ENCODE measurements at places on chromosomes 7 and 10.

DNA sequence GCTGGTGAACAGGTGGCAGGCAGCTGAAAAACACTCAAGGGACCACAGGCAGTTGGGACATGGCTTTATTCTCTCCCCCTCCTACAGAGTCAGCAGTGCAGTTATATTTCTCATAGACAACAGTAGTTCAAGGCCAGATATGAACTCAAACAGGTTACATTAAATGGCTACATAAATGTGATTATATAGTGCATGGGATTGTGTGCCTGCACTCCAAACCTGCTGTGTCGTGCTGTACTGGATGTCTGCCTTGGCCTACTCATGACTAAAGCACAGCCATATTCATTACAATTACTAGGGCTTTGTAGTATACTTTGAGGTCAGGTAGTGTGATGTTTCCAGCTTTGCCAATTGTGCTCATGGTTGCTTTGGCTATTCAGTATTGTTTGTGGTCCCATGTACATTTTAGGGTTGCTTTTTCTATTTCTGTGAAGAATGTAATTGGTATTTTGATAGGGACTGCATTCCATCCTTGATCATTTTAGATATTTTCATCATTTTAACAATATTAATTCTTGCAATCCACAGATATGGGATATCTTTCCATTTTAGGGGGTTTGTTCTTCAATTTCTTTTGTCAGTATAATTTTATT lies 393.6 kb downstream of the CNTNAP2 start:
- DNase-seq: no peak

- no peak for DNase-seq
These were observed 20.4 kb downstream of the GIMAP4 start for GRCh38 chr7:150587551-150587950.

- no peak for DNase-seq
These were observed 2.0 kb downstream of the HECW1 start for GRCh38 chr7:43114458-43114780.

DNA sequence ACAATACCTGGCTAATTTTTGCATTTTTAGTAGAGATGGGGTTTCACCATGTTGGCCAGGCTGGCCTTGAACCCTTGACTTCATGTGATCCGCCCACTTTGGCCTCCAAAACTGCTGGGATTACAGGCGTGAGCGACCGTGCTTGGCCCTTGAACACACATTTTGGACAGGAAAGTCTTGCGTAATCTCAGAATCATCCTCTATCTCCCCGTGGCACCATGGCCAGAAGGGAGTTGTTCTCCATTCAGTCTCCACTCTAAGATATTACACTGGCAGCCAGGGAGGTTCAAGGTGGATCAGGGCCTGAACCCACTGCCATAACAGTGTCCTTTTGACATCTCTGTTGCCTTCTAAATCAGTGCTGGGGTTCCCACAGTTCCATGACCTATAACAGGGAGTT lies 29.2 kb upstream of the GALNTL5 start:
- no peak for DNase-seq

- DNase-seq: no peak
These were observed 152.1 kb downstream of the BUB3 start for GRCh38 chr10:123306290-123306689.

DNA sequence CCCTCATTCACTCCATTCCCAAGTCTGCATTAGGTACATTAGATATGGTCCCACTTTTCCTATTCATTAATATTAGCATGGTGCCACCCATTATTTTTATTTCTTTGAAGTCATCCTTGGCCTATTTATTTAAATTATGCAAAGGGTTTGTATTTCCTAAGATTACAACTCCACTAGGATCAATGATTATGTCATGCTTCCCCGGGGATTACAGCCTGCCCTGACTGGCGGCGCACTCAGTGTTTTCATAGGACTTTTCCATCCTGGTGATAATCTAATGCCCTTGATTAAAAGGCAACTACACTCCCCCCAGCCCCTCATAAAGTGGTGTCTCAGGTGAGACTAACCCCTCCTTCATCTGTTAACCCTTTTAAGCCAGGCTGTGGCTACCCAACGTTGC lies 187.2 kb downstream of the POU6F2 start:
- DNase-seq: no peak

DNA sequence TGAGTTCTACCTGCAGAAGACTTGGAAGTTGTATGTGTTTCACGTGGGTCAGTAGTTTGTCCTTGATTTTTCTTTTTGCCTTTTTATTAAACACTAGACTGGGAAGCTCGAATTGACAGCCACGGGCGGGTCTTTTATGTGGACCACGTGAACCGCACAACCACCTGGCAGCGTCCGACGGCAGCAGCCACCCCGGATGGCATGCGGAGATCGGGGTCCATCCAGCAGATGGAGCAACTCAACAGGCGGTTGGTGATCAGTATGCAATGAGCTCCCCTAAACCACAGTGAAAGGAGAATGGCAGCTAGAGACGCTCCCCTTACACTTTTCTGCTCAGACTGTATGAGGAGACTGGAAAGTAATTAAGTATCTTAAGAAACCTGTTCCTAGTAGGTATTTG lies 126.7 kb upstream of the STK17A start:
- no peak for DNase-seq

GRCh38 chr7:115722302-115722977 lies 308.1 kb downstream of the TFEC start:
- no peak for DNase-seq

DNA sequence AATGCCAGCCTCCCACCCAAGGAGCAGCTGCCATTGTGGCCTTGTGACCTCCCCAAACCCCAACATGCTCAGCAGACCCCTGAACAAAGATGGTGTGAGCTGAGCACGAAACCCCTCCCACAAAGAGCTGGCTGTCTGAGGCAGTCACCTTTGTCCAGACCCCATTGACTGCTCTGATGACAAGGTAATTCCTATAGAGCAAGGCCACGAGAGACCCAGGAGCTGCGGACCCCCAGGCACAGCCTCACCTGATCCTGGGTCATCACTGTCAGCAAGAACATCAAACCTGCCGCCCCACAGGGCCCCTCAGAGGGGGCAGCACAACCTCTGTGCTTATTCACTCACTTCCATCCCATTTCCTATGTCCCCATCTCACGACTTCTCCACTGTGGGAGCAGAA lies 102.6 kb downstream of the CPXM2 start:
- DNase-seq: no peak

- DNase-seq: no peak
These were observed 47.3 kb upstream of the CPXM2 start for GRCh38 chr10:123938890-123939289.

- DNase-seq: no peak
These were observed 206.4 kb downstream of the KCNMA1 start for GRCh38 chr10:77431209-77431611.

GRCh38 chr10:118955951-118956801 lies 73.3 kb upstream of the NANOS1 start:
- DNase-seq: no peak

DNA sequence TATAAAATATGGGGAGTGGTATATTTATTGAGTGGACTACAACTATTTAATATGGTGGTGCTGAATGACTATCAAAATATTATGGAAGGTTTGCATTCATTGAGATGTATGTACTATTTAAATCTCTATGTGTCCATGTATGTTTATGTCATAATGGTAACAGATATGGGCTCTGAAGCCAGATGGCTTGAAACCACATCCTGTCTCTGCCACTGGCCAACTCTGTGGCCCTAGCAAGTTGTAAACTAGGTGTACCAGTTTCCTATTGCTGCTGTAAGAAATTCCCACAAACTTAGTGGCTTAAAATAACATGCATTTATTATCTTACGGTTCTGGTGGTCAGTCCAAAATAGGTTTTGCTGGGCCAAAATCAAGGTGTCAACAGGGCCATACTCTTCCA lies 198.1 kb upstream of the NFE2L3 start:
- DNase-seq: no peak

DNA sequence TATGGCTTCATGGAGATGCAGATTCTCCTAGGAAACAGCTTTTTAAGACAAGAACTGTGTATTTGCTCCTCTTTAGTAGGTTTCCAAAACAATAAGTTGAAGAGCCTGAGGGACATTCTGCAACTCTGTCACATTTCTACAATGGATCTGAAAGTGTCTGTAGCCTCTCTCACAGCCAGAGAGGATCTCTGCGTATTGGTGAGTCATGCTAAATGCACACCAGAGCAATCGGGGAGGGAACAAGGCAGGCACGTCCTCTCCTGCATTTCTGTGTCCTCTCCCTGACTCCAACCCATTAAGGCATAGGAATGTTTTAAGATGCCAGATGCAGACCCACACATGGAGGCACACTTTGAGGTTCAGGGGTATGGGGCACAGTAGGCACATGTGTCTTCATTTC lies 1126.4 kb upstream of the GHITM start:
- no peak for DNase-seq

DNA sequence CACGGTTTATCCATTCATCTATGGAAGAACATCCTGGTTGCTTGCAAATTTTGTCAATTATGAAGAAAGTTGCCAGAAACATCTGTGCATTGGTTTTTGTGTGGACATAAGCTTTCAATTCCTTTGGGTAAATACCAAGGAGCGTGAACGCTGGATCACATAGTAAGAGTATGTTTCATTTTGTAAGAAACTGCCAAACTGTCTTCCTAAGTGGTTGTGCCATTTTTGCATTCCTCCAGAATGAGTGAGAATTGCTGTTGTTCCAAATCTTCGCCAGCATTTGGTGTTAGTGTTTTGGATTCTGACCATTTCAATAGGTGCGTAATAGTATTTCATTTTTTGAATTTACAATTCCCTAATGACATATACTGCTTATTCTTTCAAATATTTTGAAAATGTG lies 155.3 kb upstream of the FRMD4A start:
- no peak for DNase-seq

- no peak for DNase-seq
These were observed 83.4 kb upstream of the PPP1R9A start for GRCh38 chr7:94823947-94824346.
